AG09319 (cell line): ENCODE measurements at places on chromosomes 7 and 10.

DNA sequence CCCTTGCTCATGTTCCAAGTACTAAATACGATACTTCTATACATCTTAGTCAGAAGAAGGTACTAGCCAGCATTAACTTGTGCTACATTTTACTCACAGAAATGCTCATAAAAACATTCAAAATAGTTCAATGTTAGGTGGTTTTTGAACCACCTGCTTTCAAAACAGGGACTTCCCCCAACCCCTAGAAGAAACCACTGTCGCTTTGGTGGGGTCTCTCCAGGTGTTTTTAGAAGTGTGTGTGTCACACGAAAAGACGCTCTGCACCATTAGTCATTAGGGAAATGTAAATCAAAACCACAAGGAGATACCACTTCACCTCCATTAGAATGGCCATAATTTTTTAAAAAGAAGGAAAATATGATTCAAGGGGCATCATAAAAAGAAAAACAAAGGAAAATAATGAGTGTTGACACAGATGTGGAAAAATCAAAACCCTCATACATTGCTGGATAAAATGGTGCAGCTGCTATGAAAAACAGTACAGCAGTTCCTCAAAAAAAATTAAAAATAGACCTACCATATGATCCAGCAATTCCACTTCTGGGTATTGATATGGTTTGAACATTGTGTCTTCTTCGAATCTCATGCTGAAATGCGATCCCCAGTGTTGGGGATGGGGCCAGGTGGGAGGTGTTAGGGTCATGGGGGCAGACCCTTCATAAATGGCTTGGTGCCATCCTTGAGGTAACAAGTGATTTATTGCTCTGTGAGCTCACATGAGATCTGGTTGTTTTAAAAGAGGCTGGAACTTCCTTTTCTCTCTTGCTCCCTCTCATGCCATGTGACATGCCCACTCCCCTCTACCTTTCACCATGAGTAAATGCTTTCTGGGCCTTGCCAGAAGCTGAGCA, 74.2 kb downstream of the MALSU1 start:
- no peak for DNase-seq

DNA sequence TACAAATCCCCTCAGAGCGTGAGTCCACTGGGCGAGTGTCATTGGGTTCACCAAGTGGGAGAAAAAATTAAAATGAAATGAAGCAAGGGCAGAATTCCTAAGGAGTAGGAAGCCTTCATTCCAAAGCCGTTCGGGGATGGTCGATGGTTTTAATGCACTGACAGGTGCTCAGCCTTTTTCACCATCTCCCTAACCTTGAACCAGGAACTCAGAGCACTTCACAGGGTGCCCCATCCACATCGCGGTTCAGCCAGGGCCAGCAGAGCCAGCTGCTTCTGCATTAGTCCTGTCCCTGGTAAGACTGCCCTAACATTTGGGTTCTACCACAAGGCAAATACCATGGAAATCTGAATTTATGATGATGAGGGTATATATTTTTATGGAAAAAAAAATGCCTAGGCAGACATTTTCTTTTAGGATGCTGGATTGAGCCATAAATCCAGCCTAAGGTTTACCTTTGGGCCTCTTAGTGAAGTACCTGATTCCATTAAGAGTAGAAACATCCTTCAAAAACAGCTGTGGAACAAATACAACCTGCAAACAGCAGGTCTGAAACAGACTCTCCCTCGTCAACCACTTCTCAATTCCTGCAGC, 203.5 kb upstream of the RNF32 start:
- no peak for DNase-seq

GRCh38 chr10:118565301-118566075, 30.0 kb downstream of the PRLHR start:
- no peak for DNase-seq

- no peak for DNase-seq
Observed at GRCh38 chr7:44769376-44769775, 20.7 kb downstream of the ZMIZ2 start.
